Left renal pelvis (tissue), 4 donors: ENCODE measurements at places on chromosomes 2 and 18. TPM values are rescaled to one million over a fixed set of nuclear protein-coding genes. Genes with fewer than 3 reads are reported as not detected.

NAT8 gene
- polyA plus RNA-seq = 18.8 TPM

NDUFS1 gene
- polyA plus RNA-seq = 44.2 TPM

FRZB gene
- 20.6 TPM for polyA plus RNA-seq

SERPINB4 gene
- not detected for polyA plus RNA-seq

CSRNP3 gene
- polyA plus RNA-seq = 14.2 TPM

DNER gene
- polyA plus RNA-seq = 9.1 TPM

RGPD4 gene
- 0.03 TPM for polyA plus RNA-seq

ARL5A gene
- polyA plus RNA-seq = 38.0 TPM

SFTPB gene
- polyA plus RNA-seq = 0.17 TPM

GALNT1 gene
- polyA plus RNA-seq = 56.2 TPM

DCDC2C gene
- 1.3 TPM for polyA plus RNA-seq

SPC25 gene
- 20.6 TPM for polyA plus RNA-seq

CRACDL gene
- 2.7 TPM for polyA plus RNA-seq

GULP1 gene
- polyA plus RNA-seq = 77.3 TPM

GNAL gene
- 5.1 TPM for polyA plus RNA-seq

LCT gene
- polyA plus RNA-seq = not detected

FNDC4 gene
- 7.9 TPM for polyA plus RNA-seq

GEN1 gene
- 18.4 TPM for polyA plus RNA-seq

TANC1 gene
- polyA plus RNA-seq = 59.8 TPM

MOGAT1 gene
- not detected for polyA plus RNA-seq

SNTG2 gene
- 2.4 TPM for polyA plus RNA-seq

NT5DC4 gene
- polyA plus RNA-seq = 0.49 TPM

DSC2 gene
- polyA plus RNA-seq = 48.0 TPM

RDH14 gene
- 50.9 TPM for polyA plus RNA-seq

VWC2L gene
- not detected for polyA plus RNA-seq

FAM228A gene
- polyA plus RNA-seq = 1.5 TPM

SRD5A2 gene
- 0.05 TPM for polyA plus RNA-seq

TCF7L1 gene
- 61.0 TPM for polyA plus RNA-seq

GPR75 gene
- 3.9 TPM for polyA plus RNA-seq

TEX51 gene
- not detected for polyA plus RNA-seq

TEX44 gene
- not detected for polyA plus RNA-seq

FBXO48 gene
- 2.4 TPM for polyA plus RNA-seq

TBR1 gene
- not detected for polyA plus RNA-seq

EIF2AK2 gene
- 38.2 TPM for polyA plus RNA-seq

ANKRD23 gene
- 4.1 TPM for polyA plus RNA-seq

FOXD4L1 gene
- polyA plus RNA-seq = 0.11 TPM

ACTG2 gene
- 1.8 TPM for polyA plus RNA-seq

FEV gene
- 0.11 TPM for polyA plus RNA-seq

ASB18 gene
- polyA plus RNA-seq = not detected

CLEC4F gene
- 0.07 TPM for polyA plus RNA-seq

KLHL41 gene
- 1.6 TPM for polyA plus RNA-seq

RIT2 gene
- 0.20 TPM for polyA plus RNA-seq
